ENCODE measurements at places on chromosomes 5 and 9. TPM values are rescaled to one million over a fixed set of nuclear protein-coding genes. Genes with fewer than 3 reads are reported as not detected.

DNA sequence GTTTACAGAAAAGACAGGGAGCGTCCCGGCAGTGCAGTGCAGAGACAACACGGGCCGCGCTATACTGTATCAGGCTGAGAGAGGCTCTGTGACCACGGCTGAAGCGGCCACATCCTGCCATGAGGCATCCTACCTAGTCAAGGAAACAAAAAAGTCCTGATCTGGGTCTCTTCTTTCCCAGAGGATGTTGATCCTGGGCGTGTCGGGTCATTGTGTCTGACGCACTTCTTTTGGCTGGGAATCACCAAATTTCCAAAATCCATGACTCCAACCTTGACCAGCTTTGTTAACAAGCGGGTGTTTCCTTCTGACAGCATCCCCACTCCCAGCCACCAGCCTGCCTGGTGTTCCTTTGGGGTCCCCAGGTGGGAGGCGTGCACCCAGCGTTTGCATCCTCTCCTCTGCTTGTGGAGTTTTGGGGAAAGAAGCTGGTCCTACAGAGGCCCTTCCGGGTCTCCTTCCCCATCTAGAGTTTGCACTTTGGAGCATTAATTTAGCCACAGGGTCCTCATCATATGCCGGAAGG lies 91.4 kb upstream of the RAI14 start:
- peak; percentile 58 for DNase-seq

- no peak for DNase-seq
Observed at GRCh38 chr9:90044263-90044662, 439.5 kb downstream of the GADD45G start.

DNA sequence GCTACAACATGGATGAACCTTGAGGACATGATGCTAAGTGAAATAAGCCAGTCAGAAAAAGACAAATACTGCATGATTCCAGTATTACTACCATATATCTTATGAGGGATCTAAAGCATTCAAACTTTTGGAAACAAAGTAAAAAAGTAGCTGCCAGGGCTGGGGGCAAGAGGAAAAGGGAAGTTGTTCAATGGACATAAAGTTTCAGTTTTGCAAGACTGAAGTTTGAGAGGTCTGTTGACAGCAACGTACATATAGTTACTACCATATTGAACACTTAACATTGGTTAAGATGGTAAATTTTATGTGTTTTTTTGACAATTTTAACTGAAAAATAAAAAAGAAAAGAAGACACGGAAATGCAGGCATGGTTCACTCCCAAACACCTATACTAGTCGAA lies 77.6 kb downstream of the MAPKAP1 start:
- no peak for DNase-seq

DNA sequence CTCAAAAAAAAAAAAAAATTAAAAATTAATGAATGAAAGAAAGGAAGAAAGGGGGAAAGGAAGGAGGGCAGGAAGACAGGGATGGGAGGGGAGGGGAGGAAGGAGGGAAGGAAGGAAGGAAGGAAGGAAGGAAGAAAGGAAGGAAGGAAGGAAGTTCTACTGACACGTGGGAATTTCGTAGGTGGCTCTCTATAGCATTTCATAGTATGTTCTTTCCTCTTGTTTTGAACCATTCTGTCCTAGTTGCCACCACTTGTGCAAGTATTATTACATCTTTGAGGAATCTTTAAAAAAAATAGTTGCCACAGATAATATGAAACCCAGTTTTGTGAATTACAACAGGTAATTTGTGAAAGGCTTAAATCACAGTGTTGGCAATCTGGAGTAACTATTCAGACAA lies 253.8 kb downstream of the BNC2 start:
- DNase-seq = no peak

DNA sequence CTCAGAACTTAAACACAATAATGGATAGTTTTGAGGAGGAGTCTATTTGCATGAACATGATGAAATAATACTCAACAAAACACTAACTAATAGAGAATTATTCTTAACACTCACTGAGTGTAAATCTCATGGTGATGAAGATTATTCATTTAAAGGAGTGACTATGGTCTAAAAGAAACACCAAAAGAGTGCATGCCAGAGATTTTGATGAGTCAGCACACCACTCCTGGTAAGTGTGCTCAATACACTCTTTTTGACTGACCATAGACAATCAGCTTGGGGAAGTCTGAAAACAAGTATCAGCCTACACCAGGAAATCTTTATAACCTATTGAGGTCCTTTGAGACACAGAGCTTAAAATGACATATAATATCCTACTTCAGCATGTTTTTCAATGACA lies 6.8 kb upstream of the FST start:
- no peak for DNase-seq

DNA sequence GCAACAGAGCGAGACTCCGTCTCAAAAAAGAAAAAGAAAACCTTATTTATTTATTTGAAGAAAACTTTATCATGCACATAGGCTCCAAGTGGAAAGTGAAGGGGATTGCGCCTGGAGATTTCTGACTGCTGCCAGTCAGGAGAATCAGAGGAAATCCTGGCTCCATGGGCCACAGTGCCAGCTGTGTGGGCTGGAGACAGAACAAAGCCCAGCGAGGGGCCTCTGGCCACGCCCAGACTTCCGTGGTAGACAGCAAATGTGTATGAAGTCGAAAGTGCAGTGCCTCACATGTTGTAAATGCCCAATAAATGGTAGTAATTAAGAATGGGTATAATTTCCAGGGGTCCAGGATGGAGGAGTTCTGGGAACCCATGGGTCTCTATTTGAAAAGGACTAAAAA lies 75.8 kb upstream of the WWC1 start:
- no peak for DNase-seq

DNA sequence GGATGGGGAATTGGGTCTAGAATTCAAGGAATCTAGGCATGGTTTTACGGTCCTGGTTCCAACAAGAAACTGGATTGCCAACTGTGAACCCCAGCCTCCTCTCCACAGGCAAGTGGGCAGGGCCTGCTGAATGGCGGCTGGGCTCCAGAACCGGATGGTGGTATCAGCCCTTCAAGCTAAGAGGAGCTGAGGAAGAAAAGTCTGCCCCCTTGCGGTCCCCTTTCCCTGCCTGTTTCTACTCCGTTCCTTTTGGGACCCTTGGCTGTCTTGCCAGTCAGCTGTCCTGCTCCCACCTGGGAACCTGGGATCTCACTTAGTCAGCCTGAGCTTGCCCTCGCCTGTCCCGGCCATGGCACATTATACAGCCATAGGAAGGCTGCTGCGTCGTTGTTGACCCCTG lies 234.4 kb upstream of the DAPK1 start:
- no peak for DNase-seq

- DNase-seq = peak; percentile 21
Observed at GRCh38 chr5:80077051-80077714, 42.0 kb downstream of the THBS4 start.

DNA sequence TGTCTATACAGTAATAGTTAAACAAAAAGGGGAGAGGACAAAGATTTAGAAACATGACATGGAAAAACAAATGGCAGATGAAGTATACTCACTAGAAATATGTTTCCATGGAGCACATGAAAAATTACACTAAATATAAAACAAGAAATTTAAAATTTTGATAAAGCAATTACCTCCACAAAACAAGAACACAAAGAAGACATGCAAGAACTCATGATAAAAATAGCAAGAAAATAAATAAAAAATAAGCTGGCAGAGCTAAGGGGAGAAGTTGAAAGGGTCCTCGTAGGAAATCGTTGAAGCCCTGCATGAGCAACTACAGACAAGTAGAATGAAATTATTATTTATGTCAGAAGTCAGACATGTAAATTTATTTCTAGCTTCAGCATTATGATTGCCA lies 22.6 kb upstream of the TMEM171 start:
- no peak for DNase-seq

DNA sequence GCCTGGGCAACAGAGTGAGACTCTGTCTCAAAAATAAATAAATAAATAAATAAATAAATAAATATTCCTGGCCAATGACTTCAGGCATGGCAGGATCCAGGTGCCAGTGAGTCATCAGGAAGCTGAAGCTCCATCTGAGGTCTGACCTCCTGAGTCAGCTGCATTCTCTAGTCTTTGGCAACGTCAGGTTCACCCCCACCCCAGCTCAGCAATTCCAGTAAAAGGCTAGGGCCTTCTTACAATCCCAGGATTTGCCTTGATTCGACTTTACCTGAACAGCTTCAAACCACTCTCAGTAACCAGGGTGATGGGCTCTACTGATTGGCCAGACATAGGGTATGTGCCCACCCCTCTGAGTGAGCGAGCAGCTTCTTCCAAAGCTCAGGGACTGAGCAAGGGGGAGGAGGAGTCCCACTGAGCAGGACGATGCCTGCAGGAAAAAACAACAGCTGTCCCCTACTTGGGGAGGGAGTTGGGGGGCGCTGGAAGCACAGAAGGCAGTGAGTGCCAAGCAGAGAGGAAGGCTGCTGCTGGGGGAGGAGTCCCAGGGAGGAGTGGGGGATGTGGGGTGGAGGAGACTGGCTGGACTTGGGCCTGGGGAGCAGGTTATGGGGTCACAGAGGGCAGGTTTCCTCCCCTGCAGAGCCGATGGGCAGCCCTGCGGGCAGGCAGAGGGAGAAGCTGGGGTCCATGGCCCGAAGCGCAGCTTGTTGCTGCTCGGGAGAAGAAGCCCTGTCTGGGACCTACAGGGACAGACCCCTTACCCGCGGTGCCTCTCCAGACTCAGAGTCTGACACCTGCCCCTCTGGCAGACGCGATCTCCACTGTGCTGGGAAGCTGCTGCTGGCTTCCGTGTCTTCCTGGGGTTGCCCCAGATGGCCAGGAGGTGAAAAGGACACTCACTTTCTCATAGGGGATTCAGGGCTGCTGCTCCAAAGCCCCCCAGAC lies 25.9 kb upstream of the UNC5A start:
- DNase-seq = no peak

- DNase-seq = no peak
Observed at GRCh38 chr5:148978370-148979082, 84.3 kb downstream of the SH3TC2 start.

DNA sequence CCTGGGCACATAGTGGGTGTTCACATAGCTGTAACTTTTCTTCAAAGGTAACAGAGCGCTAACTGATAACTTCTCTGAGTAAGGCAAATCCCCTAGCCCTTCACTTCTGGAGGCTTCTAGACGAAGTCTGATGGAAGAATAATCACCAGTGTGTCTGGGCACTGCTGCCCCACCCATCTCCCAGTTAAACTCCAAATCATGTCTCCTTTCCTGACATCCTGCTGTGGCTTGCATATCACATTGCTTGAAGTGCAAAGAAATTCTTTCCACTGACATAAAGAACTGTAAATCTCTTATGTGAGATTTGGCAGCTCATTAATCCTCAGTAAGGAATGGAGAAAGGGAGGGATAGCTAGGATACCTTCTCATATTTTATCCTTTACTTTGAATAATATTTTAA lies 74.6 kb downstream of the MARCHF11 start:
- DNase-seq = no peak

DNA sequence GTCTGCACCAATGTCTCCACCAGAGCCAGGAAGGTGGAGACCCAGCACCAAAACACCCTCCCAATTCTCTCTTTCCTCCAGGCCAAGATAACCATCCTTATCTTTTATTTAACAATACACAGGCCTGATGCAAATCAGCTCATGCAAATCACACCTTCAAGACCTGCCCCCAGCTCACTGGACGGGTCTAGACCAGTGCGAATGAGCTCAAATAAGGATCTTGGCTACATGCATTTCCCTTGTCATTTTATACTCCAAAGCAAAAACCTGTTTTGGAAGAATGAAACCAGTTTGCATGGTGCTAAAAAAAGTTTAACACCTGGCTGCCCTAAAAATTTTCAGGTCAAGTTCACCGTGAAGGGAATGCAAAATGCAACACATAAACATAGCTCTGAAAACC lies 31.9 kb upstream of the DAPK1 start:
- DNase-seq = no peak

DNA sequence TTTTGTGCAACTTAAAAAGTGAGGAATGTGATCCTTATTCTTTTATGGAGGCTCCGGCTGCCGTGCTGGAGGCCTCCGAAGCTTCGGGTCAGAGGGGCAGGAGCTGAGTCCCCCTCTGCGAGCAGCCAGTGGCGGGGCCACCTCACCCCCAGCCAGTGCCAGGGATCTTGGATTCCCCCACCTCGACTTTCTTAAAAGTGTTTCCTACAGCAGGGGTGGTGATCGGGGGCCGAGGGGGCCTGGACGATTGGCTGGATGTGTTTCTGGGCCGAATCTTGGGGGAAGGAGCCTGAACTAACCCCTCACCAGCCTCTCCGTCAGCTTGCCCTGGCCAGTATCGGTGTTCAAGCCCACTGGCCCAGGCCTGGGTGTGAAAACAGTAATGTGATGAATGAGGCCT lies 92.2 kb upstream of the LMX1B start:
- no peak for DNase-seq

DNA sequence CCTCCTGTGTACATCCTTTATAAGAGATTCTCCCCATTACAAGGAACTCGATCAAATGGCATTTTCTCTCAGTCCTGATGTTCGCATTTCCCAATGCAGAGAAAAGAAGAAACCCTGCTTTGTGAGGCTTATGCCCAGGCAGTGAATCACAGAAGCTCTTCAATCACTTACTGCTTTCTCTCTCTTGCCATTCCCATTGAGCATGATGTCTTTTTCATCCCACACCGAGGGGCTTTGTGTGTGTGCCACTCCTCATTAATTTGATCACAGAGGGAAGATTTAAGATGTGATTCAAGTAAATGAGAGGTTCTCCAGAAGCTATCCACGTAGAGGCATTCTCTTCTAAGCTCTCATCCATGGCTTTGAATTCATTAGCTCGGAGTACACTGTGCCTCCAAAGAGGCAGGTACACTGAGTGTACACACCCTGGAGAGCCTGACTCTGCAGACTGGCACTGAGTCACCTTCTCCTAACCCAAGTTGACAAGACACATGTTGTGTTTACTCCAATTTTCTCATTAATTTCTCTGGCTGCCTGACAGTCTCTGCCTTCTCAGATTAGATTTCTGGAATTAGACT lies 45.4 kb downstream of the MFAP3 start:
- DNase-seq = no peak

- DNase-seq = no peak
Observed at GRCh38 chr5:169870211-169870610, 110.1 kb downstream of the INSYN2B start.

DNA sequence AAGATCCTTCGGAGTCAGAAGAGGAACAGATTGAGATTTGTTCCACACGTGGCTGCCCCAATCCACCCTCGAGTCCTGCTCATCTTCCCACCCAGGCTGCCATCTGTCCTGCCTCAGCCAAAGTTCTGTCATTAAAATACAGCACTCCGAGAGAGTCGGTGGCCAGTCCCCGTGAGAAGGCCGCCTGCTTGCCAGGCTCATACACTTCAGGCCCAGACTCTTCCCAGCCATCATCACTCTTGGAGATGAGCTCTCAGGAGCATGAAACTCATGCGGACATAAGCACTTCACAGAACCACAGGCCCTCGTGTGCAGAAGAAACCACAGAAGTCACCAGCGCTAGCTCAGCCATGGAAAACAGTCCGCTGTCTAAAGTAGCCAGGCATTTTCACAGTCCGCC lies 85.9 kb downstream of the GOLPH3 start:
- peak; percentile 50 for DNase-seq

GRCh38 chr5:142906863-142907671 lies 136.9 kb downstream of the ARHGAP26 start:
- no peak for DNase-seq

GRCh38 chr5:139658501-139658927 lies 10.4 kb downstream of the CXXC5 start:
- DNase-seq = no peak

GRCh38 chr5:159764283-159765134 lies 151.8 kb upstream of the ADRA1B start:
- no peak for DNase-seq

ZNF79 gene
- 5.7 TPM for total RNA-seq

CSF1R gene
- total RNA-seq = 24.6 TPM

C5orf52 gene
- total RNA-seq = not detected

SPATA31E1 gene
- total RNA-seq = not detected

RANBP17 gene
- total RNA-seq = 3.6 TPM

ZDHHC11B gene
- total RNA-seq = 4.0 TPM

MYMK gene
- not detected for total RNA-seq

PPP2R2B gene
- total RNA-seq = 12.4 TPM

GFI1B gene
- total RNA-seq = not detected

HACD4 gene
- total RNA-seq = 1.7 TPM

All from right atrium auricular region (tissue), 2 donors.